ENCODE measurements at places on chromosomes 2 and 18.

DNA sequence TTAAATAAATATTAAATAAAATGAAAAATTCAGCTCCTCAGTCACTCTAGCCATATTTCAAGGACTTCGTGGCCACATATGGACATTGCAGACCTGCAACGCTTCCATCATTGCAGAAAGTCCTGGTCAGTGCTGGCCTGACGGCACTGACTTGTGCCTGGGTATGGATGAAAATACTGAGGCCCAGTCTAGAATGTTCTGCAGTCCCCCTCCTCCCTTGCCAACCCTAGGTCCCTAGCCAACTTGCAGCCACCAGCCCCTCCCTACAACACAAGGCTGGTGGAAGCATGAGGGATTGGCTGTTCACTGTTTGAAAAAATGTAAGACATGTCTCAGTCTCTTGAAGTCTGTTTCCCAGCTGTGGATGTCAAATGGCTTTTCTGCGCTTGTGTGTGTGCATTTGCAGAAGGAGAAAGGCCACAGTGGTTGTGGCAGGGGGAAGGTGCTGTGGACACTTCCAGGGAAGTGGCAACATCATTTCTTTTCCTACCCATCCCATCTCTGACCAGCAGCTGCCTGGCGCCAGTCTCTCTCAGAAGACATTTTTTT lies 9.9 kb downstream of the IGFBP5 start:
- no peak for DNase-seq

- DNase-seq = no peak
These were observed 266.3 kb upstream of the LYPD1 start for GRCh38 chr2:132936261-132936660.

DNA sequence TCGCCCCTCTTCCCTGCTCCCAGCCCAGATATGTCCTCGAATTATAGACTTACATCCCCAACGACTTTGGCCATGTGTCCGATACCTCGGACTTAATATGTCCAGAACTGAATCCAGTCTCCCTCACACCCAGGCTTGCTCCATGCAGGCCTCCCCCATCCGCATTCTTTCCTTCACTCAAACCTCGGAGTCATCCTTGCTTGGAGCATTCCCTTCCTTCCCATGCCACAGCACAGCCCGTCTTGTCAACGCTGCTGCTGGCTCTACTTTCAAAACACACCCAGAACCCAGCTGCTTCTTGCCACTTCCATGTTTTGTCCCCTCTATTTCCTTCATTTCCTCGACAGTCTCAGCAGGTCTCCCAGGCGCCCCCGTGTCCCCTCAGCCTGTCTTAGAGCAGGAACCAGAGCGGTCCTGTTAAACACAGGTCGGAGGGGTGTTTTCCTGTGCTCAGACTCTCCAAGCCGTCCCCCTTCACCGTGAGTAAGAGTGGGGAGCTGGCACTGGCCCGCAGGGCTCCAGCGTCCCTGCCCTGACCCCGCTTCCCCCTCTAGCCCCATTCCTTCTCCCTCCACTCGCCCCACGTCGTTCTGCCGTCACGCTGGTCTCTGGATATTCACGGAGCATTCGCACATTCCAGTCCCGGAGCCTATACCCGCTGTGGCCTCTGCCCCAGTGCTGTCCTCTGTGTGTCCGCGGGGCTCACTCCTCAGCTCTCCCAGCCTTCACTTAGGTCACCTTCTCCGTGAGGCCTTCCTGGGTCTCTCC lies 54.4 kb downstream of the VAPA start:
- no peak for DNase-seq

GRCh38 chr2:11692966-11693521 lies 23.0 kb upstream of the NTSR2 start:
- DNase-seq = peak; percentile 51

DNA sequence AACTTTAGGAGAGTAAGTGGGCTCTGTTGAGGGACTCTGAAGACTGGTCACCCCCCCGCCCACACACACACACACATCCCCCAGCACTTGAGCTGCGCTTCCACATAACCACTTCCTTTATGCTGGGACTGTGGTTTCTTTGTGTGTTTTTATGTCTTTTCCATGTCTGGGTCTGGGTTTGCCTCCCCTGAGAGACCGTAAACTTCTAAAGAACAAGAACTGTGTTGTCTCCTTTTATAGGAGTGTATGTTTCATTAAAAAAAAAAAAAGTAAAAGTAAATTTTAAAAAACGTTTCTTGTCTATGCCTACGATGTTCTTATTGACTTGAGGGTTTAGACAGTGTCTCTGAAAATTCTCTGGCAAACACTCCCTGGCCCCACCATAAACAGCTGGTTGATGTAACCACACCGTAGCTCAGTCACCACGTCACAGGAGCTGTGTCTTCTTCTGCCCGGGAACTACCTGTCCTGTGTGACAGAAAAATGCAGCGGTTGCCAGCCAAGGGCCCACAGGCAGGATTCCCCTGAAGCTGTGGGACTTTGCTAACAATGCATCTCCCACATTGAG lies 68.0 kb downstream of the KLHL29 start:
- DNase-seq = peak; percentile 36

GRCh38 chr2:59322005-59322404 lies 1080.9 kb upstream of the FANCL start:
- DNase-seq = no peak

DNA sequence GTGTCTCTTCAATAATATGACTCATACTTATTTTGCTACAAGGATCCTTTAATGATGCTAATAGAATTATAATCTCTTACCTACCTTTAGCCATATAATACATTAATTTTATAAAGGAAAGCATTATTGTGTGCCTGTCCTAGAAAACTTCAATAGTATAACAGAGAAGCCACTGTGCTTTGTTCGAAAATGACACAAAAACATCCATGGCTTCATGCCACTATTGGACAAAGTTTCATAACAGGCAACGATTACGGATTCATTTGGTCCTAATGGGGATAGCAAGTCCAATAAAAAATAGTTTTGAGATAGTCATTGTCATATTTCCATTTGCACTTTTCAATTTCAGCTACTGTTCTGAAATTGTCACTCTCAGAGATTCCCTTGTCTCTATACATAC lies 52.5 kb upstream of the CCDC150 start:
- DNase-seq = no peak

GRCh38 chr2:144414324-144414845 lies 105.5 kb downstream of the ZEB2 start:
- no peak for DNase-seq

- DNase-seq = no peak
These were observed 126.2 kb downstream of the FSHR start for GRCh38 chr2:49028101-49028500.

- DNase-seq = no peak
These were observed 22.7 kb upstream of the DSC1 start for GRCh38 chr18:31185186-31185950.

DNA sequence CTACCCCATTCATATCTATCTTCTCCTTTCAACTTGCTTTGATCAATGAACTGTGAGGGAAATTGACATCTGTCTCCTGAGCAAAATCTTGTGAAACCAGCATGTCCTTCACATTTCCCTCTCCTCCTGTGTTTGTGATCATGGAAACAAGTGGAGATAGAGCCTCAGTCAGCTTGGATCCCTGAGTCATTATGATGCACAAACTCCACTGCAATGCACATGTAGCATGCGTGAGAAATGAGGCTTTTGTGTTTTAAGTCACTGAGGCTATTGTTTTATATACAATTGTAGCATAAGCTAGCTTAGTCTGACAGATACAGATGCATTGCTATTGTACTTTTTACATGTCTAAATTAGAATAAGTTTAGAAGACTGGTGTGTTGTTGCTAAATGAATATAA lies 85.2 kb upstream of the HNMT start:
- DNase-seq = no peak

- DNase-seq = no peak
These were observed 113.0 kb downstream of the PPP1R1C start for GRCh38 chr2:182098648-182099047.

- DNase-seq = no peak
These were observed 30.9 kb upstream of the NAB1 start for GRCh38 chr2:190618030-190618429.
